ENCODE measurements at places on chromosomes 4 and X. TPM values are rescaled to one million over a fixed set of nuclear protein-coding genes. Genes with fewer than 3 reads are reported as not detected.

GRCh38 chr4:4637710-4638109 lies 95.9 kb upstream of the STX18 start:
- H3K4me1 ChIP-seq: no peaks in the 10 kb centered on the region
- no peaks in the 10 kb centered on the region for H3K27me3 ChIP-seq
- DNase-seq: no peak
- no peak overlapping the region for H3K4me3 ChIP-seq
- H3K27ac ChIP-seq: no peak overlapping the region

Gene TASL
- 0.26 TPM for total RNA-seq

DNA sequence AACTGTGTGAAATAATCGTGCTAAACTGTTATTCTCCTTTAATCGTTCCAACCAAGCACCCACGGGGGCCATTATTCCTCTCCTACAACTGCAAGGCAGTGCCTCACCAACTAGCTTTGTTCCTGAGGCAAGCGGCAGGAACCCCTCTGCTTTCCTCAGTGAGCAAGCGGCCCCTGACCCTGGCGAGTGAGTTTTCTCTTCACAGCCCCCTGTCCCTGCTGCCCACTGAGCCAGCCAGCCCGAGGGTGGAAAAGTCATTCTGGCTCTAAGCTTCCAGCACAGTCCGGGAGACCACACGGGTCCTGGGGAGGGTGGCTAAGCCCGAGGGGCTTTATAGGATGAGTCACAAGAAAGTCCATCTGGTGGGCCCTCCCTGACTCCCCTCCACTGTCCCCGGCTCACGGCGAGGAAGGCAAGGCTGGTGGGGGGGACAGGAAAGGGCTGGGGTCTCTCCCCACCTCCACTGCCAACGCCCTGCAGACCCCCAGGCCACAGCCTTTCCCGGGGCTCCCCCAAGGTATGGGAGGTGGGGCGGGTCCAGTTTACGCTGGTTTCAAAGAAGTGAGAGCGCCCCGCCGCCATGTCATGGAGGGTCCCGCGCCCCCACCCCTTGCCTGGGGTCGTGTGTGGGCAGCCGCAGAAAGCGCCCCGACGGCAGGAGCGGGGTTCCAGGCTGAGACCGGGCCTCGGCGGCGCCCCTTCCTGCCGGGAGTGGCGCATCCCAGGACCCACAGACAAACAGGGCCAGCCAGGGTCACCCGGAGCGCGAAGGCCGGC lies 45.0 kb downstream of the CPLX1 start:
- H3K4me1 ChIP-seq: peaks cover 49% of the 10 kb centered on the region
- peak overlapping the region; percentile 98 for H3K27ac ChIP-seq
- DNase-seq: no peak
- H3K27me3 ChIP-seq: peaks cover 7% of the 10 kb centered on the region

DNA sequence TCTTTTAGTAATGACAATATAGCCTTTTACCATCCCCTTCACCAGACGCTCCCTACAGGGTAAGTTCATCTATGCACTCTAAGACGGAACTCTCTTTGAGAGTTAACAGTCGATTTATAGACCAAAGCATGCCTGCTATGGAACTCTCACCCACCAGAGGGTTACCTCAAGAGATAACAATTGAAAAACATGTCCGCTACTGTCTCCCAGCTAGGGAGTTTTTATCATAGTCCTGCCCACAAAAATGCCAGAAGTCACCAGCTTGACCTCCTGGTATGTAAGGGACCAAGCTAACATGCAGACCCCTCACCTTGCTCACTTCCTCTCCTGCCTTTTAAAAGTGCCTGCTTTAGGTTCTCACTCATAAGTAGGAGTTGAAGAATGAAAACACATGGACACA lies 16.7 kb upstream of the YTHDC1 start:
- H3K4me3 ChIP-seq: no peak overlapping the region
- H3K27ac ChIP-seq: no peak overlapping the region
- H3K36me3 ChIP-seq: no peaks in the 10 kb centered on the region
- no peaks in the 10 kb centered on the region for H3K27me3 ChIP-seq

Gene IL1RAPL1
- total RNA-seq: 0.26 TPM

DNA sequence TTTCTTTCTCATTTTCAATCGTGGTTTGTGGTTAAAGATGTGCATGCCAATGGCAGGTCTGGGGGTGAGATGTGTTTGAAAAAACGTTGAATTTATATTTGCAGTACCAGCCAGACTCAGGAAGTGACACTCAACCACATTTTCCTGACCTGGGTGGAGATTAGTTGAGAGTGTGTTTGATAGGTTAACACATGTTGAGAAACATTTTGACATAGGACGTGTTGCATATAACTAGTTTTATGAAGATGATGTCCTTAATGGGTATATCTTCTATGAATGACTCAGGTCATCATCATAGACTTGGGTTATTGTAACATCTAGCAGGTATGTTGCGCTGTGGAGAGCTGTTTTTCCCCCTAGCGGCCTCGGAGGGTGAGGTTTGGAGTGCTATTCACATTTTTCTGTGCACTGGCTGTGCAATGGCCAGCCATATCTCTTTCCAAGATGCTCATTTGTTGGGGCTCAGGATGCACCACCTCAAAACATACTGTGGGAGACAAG lies 21.7 kb upstream of the CD38 start:
- DNase-seq: peak; percentile 4
- no peaks in the 10 kb centered on the region for H3K36me3 ChIP-seq
- H3K27ac ChIP-seq: no peak overlapping the region
- H3K4me3 ChIP-seq: no peak overlapping the region

GRCh38 chr4:3414421-3415279 lies 27.1 kb upstream of the HGFAC start:
- no peak for DNase-seq
- H3K36me3 ChIP-seq: no peaks in the 10 kb centered on the region
- H3K27ac ChIP-seq: no peak overlapping the region
- H3K27me3 ChIP-seq: no peaks in the 10 kb centered on the region

- DNase-seq: peak; percentile 59
- H3K4me3 ChIP-seq: peak overlapping the region; percentile 63
- H3K27ac ChIP-seq: peak overlapping the region; percentile 89
- H3K27me3 ChIP-seq: no peaks in the 10 kb centered on the region
- H3K36me3 ChIP-seq: no peaks in the 10 kb centered on the region
Observed at GRCh38 chr4:124711471-124712371, 811 bp downstream of the ANKRD50 start.

Gene STBD1
- 6.6 TPM for total RNA-seq

Gene PRKG2
- total RNA-seq: 2.9 TPM

DNA sequence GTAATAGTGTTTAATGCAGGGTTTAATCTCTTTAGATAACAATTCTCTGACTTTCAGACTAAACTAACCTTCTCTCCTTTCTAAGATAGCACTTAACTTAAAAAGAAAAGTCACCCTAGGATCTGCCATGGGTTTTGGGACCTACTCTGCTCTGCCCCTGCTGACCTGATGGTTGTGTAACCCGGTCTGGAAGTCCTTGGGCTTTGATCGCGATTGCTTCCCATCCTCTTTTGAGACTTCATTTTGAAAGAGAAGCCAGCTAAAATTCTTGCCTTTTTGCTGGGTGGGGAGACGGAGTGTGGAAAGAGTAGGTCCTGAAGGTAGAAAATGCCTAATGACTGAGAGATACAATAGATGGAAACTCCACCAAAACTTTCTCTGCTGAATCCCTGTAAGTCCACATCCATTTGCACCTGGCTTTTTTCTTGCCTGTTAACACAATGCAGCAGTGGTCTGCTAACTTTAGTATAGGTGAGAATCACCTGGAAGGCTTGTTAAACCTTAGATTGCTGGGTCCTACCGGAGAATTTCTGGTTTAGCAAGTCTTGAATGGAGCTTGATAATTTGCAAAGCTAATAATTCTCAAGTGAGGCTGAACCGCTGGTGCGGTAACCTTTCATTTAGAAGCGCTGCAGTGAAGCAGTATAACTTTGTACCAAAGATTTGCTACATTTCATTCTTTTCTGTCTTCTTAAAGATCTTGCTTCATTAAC lies 45.6 kb upstream of the CCSER1 start:
- H3K27me3 ChIP-seq: no peaks in the 10 kb centered on the region
- H3K4me1 ChIP-seq: no peaks in the 10 kb centered on the region
- no peak for DNase-seq
- H3K36me3 ChIP-seq: no peaks in the 10 kb centered on the region
- H3K27ac ChIP-seq: no peak overlapping the region

DNA sequence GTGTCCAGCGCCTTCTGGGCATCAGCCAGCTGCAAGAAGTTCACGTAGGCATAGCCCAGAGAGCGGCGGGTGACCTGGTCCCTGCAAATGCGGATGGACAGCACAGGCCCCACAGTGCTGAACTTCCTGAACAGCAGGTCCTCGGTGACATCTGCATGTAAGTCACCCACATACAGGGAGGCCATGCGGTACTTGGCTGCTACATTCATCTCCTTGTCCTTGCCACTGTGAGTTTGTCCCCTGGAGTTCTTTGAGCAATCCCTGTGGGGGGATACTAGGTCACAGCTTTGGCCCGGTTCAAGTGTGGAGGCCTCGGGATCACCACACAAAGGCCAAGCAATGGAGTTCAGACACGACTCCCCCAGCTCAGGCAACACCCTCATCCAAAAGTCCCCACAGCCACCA lies 776 bp downstream of the PABPC4L start:
- H3K27me3 ChIP-seq: peaks cover 6% of the 10 kb centered on the region
- no peaks in the 10 kb centered on the region for H3K36me3 ChIP-seq
- DNase-seq: no peak
- peaks cover 17% of the 10 kb centered on the region for H3K4me1 ChIP-seq
- H3K27ac ChIP-seq: no peak overlapping the region

DNA sequence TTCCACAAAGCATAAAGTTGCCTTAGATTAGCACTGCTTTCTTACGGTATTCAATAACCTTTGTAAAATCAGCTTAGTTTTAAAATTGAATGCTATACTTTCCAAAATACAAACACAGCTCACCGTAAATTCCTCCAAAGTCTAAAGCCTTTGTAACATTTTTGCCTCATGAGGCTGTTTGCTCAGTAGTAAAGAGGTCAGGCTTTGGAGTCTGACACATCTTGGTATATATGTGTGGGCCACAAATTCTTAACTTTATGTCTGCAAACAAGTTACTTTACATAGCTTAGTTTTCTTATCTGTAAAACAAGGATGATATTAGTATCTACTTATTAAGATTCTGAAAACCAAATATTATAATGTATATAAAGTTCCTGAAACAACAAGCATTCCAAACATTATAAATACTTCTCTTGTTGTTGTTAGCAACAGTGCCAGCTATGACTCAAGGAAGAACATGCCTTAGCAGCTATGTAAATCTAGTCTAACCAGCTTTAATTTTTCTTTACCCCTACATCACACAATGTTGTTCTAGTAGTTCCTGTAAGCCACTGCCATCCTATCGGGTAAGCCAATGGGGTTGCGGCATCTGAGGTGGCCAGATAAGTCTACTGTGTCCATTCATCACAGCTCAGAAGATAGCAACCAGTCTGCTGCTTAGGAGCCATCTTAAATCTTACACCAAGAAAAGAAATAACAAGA lies 709.0 kb downstream of the KLHL13 start:
- no peak for DNase-seq
- no peaks in the 10 kb centered on the region for H3K4me1 ChIP-seq
- H3K36me3 ChIP-seq: no peaks in the 10 kb centered on the region

DNA sequence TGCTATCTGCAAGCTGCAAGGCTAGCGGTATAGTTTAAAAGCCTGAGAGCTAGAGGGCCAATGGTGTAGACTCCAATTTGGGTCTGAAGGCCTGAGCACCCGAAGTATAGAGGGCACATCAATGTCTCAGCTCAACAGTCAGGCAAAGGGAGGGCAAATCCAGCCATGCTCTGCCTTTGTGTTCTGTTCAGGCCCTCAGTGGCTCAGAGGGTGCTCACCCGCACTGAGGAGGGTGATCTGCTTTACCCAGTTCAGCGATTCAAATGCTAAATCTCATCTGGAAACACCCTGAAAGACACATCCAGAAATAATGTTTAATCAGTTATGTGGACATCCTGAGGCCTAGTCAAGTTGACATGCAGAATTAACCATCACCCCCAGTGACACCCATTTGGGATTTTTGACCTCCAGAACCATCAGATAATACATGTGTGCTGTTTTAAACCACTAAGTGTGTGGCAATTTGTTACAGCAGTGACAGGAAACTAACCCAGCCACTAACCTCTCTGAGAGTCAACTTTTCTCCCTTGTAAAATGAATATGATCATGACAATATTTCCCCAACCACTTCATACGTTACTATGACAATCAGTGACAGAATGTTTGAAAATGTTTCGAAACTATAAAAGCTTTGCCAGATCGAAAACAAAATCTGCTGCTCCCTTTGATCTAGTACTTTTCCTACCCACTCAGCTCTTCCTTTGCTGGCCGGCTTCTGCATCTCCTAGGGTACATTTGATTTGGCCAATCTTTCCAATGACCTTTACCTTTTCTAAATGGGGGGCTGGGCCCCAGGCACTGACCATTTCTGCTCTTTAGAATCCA lies 8.4 kb upstream of the TBL1X start:
- no peaks in the 10 kb centered on the region for H3K4me1 ChIP-seq
- H3K36me3 ChIP-seq: no peaks in the 10 kb centered on the region
- no peak overlapping the region for H3K4me3 ChIP-seq
- H3K27ac ChIP-seq: no peak overlapping the region
- no peak for DNase-seq
- H3K27me3 ChIP-seq: no peaks in the 10 kb centered on the region

GRCh38 chr4:143133977-143134376 lies 50.7 kb upstream of the USP38 start:
- no peaks in the 10 kb centered on the region for H3K27me3 ChIP-seq
- DNase-seq: no peak
- H3K36me3 ChIP-seq: no peaks in the 10 kb centered on the region
- H3K4me1 ChIP-seq: no peaks in the 10 kb centered on the region
- no peak overlapping the region for H3K4me3 ChIP-seq

GRCh38 chrX:44698357-44698756 lies 145.5 kb upstream of the DUSP21 start:
- peaks cover 17% of the 10 kb centered on the region for H3K4me1 ChIP-seq
- H3K4me3 ChIP-seq: no peak overlapping the region
- H3K27ac ChIP-seq: no peak overlapping the region
- H3K27me3 ChIP-seq: no peaks in the 10 kb centered on the region
- no peaks in the 10 kb centered on the region for H3K36me3 ChIP-seq
- peak; percentile 45 for DNase-seq

DNA sequence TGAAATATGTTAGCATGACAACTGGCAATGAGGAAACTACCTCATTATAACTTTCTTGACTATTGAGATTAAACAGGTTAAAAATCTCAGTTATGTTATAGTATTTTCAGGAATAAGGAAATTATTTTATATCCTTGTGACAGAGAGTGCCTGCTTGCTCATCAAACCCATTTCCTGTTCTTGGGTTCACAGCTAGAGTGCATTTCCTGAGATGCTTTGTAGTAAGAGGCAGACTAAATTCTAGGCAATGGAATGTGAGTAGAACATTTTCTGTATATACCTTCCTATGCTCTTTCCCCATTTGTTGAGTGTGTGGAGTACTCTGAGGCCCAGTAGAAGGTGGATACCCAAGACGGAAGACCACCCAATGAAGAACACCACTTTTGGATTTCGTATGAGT lies 96.9 kb upstream of the CASK start:
- no peaks in the 10 kb centered on the region for H3K27me3 ChIP-seq
- no peak for DNase-seq
- H3K36me3 ChIP-seq: no peaks in the 10 kb centered on the region
- H3K4me3 ChIP-seq: no peak overlapping the region
- H3K27ac ChIP-seq: no peak overlapping the region

Gene SLC38A5
- 166 TPM for total RNA-seq

- H3K4me3 ChIP-seq: no peak overlapping the region
- H3K27me3 ChIP-seq: no peaks in the 10 kb centered on the region
- DNase-seq: no peak
- H3K4me1 ChIP-seq: peaks cover 25% of the 10 kb centered on the region
Observed at GRCh38 chr4:36241771-36242170, 2.5 kb downstream of the ARAP2 start.

Gene PDGFC
- total RNA-seq: 19.1 TPM

All from body of pancreas (tissue), 4 donors.